ENCODE measurements at places on chromosomes 5 and 9. TPM values are rescaled to one million over a fixed set of nuclear protein-coding genes. Genes with fewer than 3 reads are reported as not detected.

Gene ABCA2
- 67.7 TPM for total RNA-seq

Gene ADAMTS13
- total RNA-seq: 3.0 TPM

Gene CDO1
- not detected for total RNA-seq

Gene ADGRV1
- not detected for total RNA-seq

Gene CNTRL
- 91.5 TPM for total RNA-seq

Gene FAM151B
- total RNA-seq: 0.15 TPM

Gene SV2C
- total RNA-seq: 0.10 TPM

Gene SLC1A3
- total RNA-seq: not detected

Gene GKAP1
- total RNA-seq: 5.9 TPM

Gene HAVCR2
- total RNA-seq: 34.7 TPM

Gene SLC34A1
- 0.27 TPM for total RNA-seq

Gene ANXA2R
- total RNA-seq: 29.5 TPM

Gene NHP2
- 145 TPM for total RNA-seq

Gene TMEM174
- total RNA-seq: not detected

Gene GDNF
- not detected for total RNA-seq

DNA sequence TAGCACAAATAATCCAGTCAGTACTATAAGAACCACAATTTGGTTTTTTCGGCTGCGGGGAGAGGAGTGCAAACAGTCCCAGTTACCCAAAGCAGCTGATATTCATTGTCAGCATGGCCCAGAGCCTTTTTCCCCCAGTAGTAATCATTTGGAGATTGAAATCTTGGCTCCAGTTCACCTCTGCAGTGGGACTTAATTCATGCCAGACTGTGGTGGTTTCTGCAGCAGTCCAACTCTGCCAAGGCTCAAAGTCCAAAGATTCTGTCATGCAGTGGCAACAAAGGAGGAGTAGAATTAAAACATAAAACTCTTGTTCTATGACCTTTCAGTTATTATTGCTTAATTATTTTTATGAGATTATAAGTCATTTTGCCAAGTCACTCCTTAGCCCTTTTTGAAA, 25.0 kb upstream of the TRIM36 start:
- DNase-seq: no peak

DNA sequence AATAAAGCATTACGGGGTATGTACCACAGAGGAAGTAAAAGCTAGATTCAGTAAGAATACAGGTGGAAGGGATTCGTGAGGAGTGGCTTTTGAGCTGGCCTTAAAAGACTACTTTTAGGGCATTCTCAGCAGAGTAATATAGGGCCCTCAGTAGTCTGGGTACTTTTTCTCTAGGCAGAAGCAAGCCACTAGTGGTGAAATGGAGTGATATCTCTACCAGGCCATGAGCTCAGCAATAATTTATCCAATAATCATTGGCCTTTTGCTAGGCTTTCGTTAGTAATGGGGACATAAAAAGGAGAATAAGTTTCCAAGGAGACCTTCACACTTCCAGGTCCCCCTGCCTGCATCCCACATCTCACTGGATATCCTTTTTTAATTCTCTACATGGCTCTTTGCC, 1.7 kb downstream of the POLR3G start:
- DNase-seq: no peak

GRCh38 chr5:102077920-102078319, 218.2 kb downstream of the SLCO4C1 start:
- DNase-seq: no peak

DNA sequence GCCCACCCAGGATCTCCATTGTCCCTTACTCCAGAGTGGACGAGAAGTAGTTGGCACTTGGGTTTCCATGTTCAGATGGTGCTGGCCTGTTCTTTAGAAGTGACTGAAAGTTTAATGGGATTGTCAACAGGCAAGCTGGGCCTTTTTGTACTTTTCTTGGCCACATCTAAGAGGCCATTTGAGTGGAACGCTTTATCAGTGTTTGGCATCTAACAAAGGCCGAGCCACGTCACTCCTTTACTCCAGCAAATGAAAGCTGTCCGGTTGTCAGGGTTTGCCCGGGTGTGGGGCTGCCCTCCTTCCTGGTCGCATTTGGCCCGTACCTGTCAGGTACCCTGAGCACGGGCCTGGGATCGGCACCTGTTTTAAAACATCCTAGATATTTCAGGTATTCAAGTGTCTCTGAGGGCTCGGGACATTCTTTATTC, 71.5 kb downstream of the RCL1 start:
- DNase-seq: no peak

GRCh38 chr5:58622936-58623871, 40.3 kb downstream of the RAB3C start:
- DNase-seq: no peak

- no peak for DNase-seq
Observed at GRCh38 chr9:17744786-17745185, 165.9 kb downstream of the SH3GL2 start.

GRCh38 chr9:37155601-37156000, 35.2 kb downstream of the ZCCHC7 start:
- DNase-seq: no peak

GRCh38 chr9:93119953-93120845, 13.9 kb downstream of the NINJ1 start:
- DNase-seq: peak; percentile 47

GRCh38 chr5:33524476-33524875, 83.7 kb downstream of the TARS1 start:
- DNase-seq: no peak

DNA sequence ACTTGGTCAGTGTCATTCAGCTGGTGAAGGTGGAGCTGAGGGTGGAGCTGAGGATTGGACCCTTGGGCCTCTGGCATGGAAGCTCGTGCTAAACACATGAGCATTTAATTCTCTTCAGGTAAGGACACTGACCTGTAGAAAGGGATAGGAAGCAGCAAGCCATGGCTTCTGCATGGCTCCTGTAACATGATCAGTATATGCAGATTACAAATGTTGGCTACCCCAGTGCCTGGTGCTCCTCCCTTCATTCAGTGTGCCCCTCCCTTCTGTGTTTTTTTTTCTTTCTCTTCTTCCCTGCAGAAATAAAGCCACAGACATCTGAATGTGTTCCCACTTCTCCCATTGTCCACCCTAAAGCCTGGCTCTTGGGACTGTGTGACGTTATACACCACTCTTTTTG, 52.9 kb downstream of the ARHGAP26 start:
- no peak for DNase-seq

DNA sequence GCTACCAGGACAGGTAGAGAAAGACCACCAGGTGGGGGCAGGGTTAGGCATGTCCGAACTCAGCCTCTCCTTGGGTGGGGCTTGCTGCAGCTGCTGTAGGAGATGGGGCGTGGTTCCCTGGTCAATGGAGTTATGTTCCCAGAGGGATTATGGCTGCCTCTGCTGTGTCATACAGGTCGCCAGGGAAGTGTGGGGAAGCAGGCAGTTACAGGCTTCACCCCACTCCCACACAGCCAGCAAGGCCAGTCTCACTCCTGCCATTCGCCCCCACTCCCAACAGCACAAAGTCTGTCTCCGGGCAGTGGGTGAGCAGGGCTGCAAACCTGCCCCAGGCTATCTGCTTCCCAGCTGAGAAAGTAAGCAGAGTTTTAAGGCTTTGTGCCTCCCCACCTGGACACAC, 20.0 kb upstream of the CEP72 start:
- no peak for DNase-seq

- DNase-seq: no peak
Observed at GRCh38 chr5:153699035-153699434, 208.6 kb downstream of the GRIA1 start.

DNA sequence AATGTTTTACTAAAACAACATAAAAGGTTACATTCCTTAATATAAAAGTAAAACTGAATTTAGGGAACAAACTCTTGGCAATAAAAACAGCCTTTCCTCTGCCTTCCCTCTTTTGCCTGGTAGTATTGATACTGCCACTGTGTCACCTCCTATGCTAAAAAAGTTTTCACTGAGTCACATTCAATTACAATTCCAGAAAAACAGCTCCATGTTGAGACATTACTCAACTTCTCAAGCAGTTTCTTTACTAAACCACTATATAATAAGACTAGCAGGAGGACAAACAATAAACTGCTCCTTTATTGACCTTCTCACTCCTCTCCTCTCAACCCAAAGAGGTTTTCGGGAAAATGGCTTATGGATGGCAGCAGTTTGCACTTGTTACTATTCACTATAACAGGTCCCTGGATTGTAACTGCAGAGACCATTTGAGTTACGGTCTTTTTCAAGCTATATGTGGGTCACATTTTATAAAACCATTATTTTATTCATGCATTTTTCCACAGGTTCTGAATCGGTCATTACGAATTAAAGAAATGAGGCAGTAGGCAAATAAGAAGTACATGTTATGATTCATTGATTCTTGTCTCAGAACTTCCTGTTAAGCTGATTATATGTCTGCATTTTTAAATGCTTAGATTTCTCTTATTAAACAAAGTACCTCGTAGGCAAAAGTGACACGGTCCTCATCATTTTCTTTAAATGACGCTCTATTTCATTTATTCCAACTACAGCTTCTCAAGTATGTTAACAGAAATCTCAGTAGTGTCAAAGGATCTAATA, 2.1 kb downstream of the ZDHHC21 start:
- no peak for DNase-seq

DNA sequence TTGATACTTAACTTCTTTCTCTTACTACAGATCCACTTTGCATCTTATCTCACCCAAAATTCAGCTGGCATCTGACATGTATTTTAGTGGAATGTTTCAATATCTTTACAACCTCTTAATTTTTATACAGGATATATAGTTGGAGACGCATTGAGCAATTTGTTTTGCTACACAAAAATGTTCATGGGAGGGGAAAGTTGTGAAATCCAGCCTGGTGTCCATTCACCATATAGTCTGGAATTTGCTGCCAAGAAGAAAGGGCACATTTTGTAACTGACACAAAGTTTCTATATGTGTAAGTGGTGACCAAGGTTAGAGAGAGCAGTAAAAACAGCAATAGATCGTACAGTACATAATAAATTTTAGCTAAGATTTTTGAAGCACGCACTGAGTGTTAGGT, 14.0 kb upstream of the CHD1 start:
- DNase-seq: no peak

DNA sequence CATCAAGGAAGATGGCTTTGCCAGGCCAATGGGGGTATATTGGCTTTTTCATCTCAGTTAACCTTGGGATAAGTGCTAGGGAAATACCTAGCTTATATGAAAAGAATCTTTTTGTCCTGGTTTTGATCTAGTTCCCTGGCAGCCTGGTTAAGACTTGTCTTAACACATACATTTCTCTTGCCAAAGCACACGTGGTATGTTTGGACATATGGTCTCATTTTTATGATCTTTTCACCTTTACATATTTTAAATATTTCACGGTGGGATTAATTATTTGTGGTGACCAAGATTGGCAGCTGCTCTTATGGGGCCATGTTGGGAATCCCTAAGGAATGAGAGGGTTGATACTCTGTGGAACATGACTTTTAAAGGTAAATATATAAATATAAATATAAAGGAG, 312.5 kb downstream of the NPR3 start:
- no peak for DNase-seq

GRCh38 chr9:113614843-113615648, 151.5 kb downstream of the RGS3 start:
- DNase-seq: no peak

- DNase-seq: no peak
Observed at GRCh38 chr9:121735065-121735792, 83.8 kb downstream of the DAB2IP start.

DNA sequence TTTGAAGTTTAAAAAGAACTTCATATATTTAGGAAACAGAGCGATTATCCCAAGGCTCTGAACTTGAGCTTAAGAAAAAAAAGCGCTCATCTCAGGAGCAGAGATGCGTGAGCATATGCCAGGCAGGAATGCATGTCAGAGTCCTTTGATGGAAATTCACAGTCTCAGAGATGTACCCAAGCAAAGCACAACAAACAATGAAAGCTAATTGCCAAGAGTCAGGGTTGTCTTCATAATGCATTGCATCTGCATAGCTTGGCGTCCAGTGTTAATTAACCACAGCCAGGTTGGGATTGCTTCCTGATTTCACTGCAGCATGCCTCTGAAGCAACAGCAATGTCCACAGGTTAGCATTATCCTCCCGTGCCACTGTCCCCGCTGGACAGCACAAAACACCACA, 907.0 kb upstream of the DMAC1 start:
- DNase-seq: no peak

DNA sequence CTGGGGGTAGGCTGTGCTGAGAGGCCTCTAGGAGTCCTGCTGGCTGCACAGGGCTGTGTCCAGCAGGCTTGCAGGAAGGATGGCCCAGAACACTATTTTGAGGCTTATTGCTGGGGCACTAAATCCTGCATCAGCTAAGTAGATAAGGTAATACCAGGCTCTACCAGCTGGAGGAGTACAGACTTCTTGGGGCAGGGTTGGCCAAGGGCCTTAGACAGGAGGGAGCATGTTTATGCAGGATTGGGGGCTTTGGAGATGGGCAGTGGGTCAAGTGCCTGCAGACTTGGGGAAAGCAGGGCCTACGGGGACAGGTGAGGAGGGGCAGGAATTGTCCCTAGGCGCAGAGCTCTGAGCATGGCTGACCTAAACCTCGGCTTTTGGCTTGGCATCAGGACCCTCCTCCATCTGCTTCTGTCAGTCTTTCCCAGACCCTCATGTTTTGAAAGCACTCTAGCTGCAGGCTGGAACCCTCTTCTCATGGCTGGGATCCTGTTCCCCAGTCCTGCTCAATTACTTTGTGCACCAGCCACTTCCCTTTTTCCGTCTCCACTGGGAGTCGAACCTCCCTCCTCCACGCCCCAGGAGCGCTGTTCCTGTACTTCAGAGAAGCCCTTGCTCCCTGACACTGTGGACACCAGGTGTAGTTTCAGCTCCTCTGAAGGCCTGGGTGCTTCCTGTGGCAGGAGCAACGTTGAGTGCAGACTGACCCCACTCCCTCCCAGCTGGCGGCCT, 61.0 kb upstream of the SPTLC1 start:
- no peak for DNase-seq

DNA sequence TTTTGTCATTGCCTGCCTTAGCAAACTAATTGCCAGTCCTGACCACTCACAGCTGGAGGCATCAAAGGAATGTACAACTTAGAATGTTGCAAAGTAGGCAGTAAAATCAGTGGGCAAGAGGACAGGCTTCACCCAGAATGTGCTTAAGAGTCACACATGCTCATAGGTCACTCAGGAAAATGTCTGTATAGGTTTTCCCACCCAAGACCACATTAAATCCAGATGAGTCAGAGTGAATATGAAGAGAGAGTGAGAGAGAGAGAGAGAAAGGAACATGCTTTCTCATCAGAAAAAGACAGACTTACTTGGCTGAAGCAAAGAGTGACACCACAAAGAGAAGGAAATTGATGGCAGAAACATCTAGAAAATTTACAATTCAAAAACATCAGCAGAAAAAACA, 37.9 kb downstream of the PLEKHG4B start:
- no peak for DNase-seq

- DNase-seq: no peak
Observed at GRCh38 chr5:9479990-9480389, 65.9 kb downstream of the SEMA5A start.

DNA sequence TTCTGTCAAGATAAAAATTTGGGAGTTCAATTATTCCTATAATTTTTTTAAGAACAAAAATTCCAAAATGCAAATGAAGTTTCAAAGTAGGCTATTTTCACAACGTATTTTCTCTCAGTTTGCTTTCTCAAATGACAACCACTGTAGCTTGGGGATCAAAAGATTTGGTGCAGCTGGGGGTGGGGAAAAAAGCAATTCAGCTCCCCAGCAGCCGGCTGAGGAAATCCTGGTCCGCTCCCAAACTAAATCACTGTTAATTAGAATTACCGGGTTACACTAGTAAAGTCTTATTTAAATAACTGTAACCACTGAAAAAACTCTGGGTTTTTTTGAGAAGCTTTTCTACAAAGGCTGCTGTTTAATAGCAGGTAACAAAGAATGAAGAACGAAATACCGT, 5.7 kb downstream of the NR6A1 start:
- DNase-seq: no peak
